ENCODE measurements at places on chromosomes 16 and 17. TPM values are rescaled to one million over a fixed set of nuclear protein-coding genes. Genes with fewer than 3 reads are reported as not detected.

PRR35 gene
- total RNA-seq: not detected

ABCA3 gene
- 7.3 TPM for total RNA-seq

GRCh38 chr17:79800325-79801155 lies 3.7 kb upstream of the CBX8 start:
- no peak for DNase-seq

- DNase-seq: no peak
Observed at GRCh38 chr17:27319541-27320221, 25.8 kb downstream of the WSB1 start.

DNA sequence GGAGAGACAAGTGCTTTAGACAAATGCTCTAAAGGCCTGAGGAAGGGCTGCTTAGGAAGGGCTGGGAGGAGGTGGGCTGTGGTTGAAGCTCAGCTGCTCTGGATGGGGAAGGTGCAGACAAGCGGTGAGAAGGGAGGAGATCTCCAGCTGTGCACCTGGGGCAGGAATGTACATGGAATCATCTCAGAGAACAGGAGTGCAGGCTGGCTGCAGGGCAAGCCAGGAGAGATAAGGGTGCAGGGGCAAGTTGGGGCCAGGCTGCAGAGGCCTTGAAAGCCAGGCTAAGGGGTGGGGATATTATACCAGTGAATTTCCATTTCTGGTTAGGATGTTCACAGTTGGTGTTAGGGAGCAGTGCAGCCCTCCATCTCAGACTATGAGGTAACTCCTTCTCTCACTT lies 4.2 kb downstream of the SLC6A2 start:
- DNase-seq: no peak

GRCh38 chr17:6462692-6463091 lies 18.4 kb downstream of the PIMREG start:
- DNase-seq: peak; percentile 34
